Mesenteric fat pad (tissue), 1 donor: ENCODE measurements at places on chromosomes 11 and 22. TPM values are rescaled to one million over a fixed set of nuclear protein-coding genes. Genes with fewer than 3 reads are reported as not detected.

- no peak for DNase-seq
Measured at GRCh38 chr11:118092907-118093571, 6.3 kb upstream of the SMIM35 start.

DNA sequence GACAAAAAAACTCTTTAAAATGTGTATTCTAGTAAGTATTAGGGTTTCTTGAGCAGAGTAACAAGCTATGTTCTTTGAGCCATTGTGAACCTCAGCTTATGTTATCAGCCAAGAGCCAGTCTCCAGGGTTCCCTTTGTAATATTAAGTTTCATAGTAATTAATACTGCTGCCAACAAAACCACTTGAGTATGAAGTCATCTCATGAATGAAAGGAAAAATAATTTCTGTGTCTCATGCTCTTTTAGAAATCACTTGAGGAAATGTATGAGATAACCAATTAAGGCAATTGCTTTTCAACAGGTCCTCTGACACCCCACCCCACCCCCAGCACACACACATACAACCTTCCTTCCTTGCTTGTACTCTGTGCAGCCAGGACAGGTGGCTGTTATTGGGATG, 59.9 kb downstream of the BBOX1 start:
- no peak for DNase-seq

DNA sequence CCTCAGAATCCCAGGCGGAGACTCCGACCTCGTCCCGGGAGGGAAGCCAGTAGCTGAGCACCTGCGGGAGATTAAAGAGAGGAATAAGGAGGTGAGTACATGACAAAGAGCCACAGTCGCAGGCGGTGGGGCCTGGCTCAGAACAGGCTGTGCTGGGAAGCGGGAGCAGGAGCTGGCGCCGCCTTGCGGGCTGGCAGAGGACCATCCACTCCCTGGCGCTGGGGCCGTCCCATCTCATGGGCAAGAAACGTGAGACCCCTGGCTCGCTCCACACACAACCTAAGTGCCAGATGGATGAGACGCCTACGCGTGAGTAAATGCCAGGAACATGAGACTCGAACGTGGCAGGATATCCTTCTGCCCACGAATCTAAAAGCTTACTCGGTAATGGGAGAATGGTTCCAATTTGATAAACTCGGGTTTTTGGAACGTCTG, 6.3 kb downstream of the CEND1 start:
- no peak for DNase-seq

- no peak for DNase-seq
Measured at GRCh38 chr22:44181912-44182587, 1.3 kb downstream of the PARVG start.

The SLC43A3 gene
- 95.1 TPM for total RNA-seq

The RAG1 gene
- 0.35 TPM for total RNA-seq

- no peak for DNase-seq
Measured at GRCh38 chr11:3073029-3073435, 15.8 kb upstream of the CARS1 start.

- DNase-seq: no peak
Measured at GRCh38 chr22:45817745-45818423, 146.2 kb downstream of the ATXN10 start.

DNA sequence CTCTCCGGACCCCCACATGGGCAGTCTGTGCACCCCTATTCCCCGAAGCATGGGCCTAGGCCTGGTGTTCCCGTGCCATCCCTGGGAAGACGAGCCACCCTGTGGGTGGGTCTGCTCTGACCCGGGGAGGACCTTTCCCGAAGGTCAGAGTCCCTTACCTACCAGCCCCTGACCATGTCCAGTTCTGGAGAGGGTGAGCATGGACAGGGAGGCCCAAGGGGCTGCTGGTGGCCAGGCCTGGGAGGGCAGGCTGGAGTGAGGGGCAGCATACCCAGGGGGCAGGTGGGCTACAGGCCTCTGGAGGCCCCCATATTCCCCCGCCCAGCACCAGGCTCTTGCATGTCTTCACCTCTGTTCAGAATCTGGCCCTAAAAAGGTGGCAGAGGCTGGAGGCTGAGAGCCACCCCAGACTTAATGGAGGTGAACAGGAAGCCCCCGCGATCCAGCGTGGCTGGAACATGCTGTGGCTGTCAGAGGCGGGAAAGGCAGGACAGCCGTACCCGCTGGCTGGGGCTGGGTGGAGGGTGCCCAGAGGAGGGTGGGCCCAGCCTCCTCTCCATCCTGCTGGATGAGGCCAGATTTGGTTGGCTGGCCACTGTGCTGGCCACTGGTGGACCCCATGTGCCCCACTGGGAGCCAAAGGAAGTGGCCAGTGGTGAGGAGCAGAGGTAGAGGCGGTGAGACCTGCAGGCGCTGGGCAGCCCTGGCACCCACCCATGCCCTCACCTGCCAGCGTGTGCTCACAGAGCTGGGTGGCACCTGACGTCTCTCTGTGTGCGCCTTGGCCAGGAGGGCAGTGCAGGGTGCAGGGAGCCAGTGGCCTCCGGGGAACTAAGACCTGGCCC, 11.2 kb upstream of the SYT8 start:
- DNase-seq: no peak

DNA sequence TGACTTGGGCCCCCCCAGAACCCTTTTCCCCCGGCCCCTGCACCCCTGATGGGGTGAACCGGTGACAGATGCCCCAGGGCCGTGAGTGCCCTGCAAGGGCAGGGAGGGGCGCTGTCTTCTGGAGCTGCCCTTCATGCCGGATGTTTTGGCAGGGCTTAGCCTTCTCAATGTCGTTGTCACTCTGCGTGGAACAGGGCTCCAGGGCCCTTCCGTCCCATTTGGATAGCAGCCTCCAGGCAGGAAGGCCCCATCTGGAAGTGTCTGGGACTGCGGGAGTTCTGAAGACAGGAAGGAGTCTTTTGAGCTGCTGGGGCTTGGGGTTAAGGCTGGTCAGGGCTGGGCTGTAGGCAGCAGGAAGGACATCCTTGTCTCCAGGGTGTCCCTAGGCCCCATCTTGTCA, 4.6 kb downstream of the FRMD8 start:
- no peak for DNase-seq

The TUBA8 gene
- 5.1 TPM for total RNA-seq

GRCh38 chr11:69539416-69540117, 58.1 kb downstream of the LINC01488 start:
- peak; percentile 69 for DNase-seq

GRCh38 chr11:19987331-19987801, 172.9 kb downstream of the DBX1 start:
- no peak for DNase-seq

DNA sequence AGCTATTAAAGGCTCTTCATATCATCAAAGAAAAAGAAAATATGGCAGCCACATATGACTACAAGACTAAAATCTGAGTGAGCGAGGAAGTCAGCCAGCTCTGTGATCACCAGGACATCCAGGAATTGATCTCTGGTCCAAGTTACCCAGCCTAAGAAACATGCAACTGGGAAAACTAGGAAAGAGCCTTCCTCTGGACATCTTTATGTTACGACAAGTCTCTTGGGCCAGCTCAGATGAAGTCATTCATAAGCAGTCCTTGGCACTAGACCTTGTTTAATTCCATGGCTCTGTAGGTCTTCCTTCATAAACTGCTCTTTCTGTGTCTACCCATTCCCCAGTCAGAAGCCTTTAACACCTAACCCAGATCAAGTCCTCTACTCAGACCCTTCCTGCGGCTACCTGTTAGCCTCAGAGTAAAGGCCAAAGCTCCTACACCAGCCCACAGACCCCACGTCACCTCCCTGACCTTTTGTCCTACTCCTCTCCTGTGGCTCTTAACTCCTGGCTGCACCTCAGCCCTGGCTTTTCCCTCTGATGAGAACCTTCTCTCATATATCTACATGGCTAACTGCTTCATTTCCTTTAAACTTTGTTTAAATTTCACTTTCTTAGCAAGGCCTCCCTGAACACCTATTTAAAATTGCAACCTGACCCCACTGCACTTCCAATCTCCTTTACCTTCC, 134.0 kb downstream of the KIF18A start:
- no peak for DNase-seq

DNA sequence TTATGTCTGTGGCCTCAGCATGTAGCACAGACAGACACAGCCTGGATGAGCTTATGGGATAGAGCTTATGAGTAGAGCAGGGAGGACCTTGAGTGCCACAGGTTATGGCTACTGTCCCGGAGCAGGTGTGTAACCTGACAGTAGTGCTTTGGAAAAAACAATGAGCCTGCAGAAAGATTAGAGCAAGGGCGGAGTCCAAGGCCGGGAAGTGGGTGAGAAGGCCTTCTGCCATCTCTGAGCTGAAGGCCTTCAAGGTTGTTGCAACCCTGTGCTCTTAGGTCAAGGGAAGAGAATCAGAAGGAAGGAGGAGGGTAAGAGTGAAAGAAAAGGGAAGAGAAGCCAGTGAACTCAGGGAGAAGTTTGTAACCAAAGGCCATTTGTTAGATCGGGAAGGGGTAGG, 3.9 kb upstream of the TAGLN start:
- DNase-seq: no peak

The MAJIN gene
- total RNA-seq: not detected

The C1QTNF5 gene
- total RNA-seq: 52.9 TPM
